ENCODE measurements at places on chromosomes 11 and 22. TPM values are rescaled to one million over a fixed set of nuclear protein-coding genes. Genes with fewer than 3 reads are reported as not detected.

Gene SAA2
- 7.9 TPM for total RNA-seq

Gene OPCML
- not detected for total RNA-seq

Gene TBX1
- 20.2 TPM for total RNA-seq

Gene TMEM191B
- total RNA-seq, result 7.3 TPM

Gene ALDH3B2
- total RNA-seq, result 1.8 TPM

Gene NF2
- total RNA-seq, result 32.3 TPM

Gene FAM180B
- not detected for total RNA-seq

Gene CARD18
- not detected for total RNA-seq

Gene TRPC6
- total RNA-seq, result 1.1 TPM

- DNase-seq, result no peak
These were observed 80.5 kb downstream of the KCNQ1 start for GRCh38 chr11:2525166-2525861.

GRCh38 chr11:43802509-43802908, 78.1 kb upstream of the ALKBH3 start:
- DNase-seq, result no peak

DNA sequence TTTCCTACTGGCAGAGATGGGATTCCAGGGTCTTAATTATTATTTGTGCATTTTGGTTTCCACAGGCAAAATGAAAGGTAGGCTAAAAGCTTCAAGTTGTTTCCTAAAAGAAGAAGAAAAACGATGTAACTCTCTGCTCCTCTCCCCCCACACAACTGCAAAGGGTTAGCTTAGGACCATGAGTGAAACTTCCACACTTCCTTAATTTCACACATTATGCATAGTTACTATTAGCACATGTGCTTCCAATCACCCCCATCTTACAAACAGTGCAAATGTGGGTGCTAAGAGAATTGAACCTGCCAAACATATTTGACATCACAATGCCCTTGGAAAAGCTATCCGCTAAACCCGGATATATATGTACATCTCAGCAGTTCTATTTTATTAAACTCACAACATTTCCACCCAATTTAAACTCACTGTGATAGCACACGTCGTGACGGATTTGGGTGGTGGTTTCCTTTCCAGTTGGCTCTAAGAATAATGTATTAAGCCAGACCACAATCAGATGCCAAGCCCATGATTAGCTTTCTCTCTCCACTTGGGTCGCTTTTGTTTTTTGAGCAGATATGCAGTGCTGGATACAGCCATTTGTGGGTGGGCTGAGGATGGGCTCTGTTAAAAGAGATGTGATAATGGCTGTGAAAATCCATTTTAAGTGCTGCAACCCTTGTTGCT, 245.0 kb upstream of the POU2AF2 start:
- no peak for DNase-seq

DNA sequence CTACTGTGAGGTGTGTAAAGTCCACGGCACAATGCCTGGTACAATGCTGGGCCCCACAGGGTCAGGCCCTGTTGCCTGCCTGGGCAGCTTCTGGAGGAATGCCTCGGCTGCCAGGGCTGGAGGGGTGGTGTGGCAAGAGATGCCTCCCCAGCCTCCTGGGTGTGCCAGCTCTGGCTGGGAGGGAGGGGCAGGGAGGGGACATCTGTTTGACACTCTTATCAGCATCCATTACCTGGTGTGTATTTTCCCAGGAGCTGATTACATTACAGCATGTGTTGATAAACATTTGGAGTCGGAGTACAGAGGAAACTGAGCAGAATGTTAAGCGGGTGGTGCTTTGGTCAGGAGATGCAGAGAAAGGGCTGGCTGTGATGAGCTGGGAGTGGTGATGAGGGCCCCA, 11.0 kb upstream of the NECTIN1 start:
- DNase-seq, result no peak

DNA sequence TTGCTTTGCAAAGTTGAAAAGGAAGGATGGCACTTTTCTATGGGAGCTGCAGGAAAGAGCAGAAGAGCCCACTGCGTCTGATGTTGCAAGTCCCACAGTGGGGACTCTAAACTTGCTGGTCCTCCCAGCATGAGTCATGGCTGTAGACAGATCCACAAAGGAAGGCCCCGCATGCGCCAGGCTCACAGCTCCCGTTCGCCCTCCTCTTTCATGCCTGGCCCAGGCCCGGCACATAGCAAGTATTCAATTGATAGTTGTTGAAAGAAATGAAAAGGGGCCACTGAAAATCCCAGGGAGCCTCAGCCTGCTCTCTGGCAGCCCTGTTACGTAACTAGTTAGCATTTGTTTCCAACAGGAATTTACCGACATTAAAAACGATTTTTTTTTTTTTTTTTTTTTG, 18.9 kb downstream of the AP1B1 start:
- no peak for DNase-seq

GRCh38 chr11:20022363-20023081, 137.8 kb downstream of the DBX1 start:
- no peak for DNase-seq

DNA sequence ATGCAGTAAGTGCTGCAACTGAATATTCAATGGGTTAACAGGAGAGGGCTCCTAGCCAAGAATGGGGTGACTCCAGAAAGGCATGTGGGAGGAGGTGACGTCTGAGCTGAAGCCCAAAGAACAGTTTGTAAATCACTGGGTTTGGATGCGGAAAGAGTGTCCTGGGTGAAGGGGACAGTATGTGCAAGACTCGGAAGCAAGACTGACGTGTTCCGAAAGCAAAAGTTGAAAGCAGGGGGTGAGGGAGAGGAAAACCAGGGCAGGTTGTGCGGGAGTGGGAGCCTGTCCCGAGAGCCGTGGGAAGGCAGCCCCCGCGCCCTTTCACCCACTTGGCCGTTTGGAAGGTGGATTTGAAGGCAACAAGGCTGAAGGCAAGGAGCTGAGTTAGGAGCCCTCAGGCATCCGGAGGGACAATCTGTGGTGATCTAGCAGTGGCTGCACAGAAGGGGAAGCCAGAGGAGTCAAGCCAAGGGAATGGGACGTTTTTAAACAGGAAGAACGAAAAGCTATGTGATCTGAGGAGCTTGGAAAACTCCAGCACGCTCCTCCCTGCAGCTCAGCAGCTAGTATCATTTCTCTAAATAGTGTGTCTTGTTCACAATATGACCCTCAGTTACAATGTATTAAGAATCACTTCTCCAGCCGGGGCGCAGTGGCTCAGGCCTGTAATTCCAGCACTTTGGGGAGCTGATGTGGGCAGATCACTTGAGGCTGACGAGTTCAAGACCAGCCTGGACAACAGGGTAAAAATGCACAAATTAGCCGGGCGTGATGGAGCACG, 7.7 kb downstream of the SLC25A18 start:
- DNase-seq, result peak; percentile 63

GRCh38 chr11:129947474-129947873, 52.1 kb upstream of the NFRKB start:
- no peak for DNase-seq

DNA sequence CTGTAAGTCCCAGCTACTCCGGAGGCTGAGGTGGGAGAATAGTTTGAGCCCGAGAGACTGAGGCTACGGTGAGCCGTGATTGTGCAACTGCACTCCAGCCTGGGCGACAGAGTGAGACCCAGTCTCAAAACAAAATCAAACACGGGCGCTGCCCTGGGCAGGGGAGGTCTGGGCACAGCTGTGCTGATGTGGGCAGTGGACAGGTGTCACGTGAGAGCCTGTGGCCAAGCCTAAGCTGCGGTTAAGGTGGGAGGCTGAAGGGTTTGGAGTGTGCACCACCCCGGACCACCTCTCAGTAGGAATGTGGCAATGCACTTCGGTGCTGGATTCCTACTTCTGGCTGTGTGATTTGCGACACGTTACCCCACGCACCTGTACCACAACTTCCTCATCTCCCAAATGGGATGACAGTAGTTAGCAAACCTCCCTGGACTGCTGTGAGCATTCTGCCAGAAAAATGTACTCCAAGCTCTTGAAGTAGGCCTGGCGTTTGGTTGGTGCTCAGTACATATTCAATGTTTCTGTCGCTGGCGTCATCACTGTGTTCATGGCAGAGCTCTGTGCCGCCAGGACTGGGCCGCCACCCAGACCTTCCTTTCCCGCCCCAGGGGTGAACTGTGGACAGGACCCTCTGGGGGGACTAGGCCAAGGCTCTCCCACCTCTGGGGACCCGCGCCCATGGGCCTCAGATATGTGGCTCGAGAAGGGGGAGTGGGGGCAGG, 807 bp upstream of the ZNF74 start:
- DNase-seq, result no peak

GRCh38 chr11:36431429-36432092, 78.5 kb downstream of the TRAF6 start:
- DNase-seq, result no peak

- no peak for DNase-seq
These were observed 6.3 kb downstream of the PHF21A start for GRCh38 chr11:46114961-46115360.

- DNase-seq, result no peak
These were observed 561.1 kb downstream of the MN1 start for GRCh38 chr22:27240298-27241075.

DNA sequence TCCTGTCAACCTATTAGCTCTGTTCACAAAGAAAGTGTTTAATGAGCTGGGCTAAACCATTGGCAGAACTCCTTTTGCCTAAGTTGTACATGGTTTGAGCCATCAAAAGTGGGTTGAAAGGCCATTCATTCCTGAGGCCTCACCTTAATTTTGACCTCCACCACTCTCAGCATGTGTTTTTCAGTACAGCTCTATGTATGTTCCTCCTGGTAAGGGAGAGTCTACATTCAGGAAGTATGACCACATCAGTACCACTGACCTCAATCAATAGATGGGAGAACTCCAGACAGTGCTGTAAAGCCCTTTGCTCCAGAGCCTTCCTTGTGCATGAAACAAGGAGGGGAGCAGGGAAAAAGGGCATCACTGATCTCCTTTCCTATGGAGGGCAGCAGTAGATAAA, 87.8 kb upstream of the CARD18 start:
- DNase-seq, result no peak

DNA sequence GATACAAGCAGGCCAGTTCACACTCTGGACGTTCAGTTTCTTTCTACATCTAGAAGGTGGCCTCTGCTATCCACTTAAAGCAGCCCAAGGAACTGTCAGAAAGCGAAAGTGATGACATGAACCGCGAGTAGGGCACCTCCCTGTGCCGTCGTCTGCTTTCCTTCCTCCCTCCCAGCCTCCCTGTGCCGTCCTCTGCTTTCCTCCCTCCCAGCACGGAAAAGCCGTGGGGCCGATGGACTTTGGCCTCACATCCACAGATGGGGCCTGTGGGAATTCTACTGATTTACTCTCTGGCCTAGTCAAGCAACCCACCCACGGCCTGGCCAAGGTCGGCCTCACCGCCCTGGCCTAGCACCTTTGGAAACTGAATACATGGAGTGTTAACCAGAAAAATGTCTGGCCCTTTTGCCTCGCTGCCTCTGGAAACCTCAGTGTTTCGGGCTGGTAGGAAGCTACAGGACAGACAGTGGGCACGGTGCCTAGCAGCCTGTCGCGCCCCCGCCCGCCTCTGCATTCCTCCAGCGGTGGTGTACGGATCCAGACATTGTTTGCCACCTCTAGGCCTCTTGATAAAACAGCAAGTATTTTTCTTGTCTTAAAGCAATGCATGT, 14.2 kb downstream of the PEX26 start:
- DNase-seq, result peak; percentile 62

- DNase-seq, result no peak
These were observed 1071.4 kb downstream of the JRKL start for GRCh38 chr11:97461044-97461880.

DNA sequence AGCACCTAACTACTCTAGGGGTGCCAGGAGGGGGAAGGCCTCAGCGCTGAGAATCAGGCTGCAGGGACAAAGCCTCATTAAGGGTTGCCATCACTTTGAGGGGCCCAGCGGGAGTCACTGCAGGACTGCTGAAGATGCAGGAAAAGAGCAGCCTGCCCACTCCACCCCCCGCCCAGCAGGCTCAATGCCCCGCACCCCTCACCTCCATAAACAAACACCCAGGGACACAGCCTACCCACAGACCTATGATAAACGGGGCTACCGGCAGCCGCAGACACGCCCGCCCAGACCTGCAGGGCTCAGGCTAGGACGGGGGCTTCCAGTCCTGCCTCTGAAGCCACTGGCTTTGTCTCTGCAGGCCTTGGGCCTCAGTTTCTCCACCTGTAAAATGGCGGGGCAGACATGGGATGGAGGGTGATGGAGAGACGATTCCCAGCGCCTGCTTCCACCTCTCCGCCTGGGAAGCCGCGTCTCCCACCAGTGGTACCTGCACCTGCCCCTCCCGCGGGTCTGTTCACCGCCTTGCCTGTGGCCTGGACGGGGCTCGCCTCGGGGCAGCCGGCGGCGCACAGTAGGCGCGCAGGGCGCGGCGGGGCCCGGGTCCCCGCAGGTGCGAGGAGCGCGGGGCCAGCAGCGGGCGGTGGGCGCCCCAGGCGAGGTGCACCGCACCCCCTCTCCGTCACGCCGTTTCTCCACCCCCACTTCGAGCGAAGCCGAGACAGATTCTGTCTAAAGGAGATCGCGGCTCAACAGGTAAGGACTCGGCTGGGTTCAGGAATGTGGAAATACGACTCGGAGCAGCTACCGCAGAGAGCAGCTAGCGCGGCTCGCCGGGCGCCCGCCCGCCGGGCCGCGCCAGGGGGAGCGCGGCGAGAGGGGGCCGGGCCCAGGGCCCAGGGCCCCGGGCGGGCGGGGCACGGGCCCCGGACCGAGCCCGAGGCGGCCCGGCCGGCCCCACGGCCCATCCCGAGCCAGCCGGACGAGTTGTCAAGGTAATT, 1.5 kb downstream of the WNT7B start:
- DNase-seq, result peak; percentile 65
